ENCODE measurements at places on chromosomes 1 and 21.

GRCh38 chr1:25624604-25625003, 8.0 kb downstream of the MAN1C1 start:
- no peak for DNase-seq

DNA sequence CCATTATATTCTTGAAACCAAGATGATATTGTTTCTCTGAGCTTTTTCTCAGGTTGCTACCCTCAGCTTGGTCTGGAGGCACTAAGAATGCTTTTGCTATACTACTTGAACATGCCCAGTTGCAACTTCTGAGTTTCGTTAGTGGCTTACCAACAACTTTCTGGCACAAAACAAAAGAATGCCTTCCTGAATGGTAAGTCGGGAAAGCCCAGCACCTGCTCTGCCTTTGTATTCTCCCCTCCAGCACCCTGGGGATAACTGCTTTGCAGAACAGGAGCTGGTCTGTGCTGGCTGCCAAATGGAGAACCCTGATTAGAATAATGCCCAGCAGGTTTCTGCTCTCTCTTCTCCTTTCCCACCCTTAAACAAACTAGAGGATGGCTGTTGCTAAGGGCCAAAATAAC, 149.3 kb downstream of the TGFB2 start:
- DNase-seq: no peak

- peak; percentile 62 for DNase-seq
Observed at GRCh38 chr1:174217787-174218574, 58.7 kb downstream of the RABGAP1L start.

- peak; percentile 58 for DNase-seq
Observed at GRCh38 chr1:212721388-212722247, 22.0 kb upstream of the BATF3 start.

GRCh38 chr1:37394574-37395464, 79.6 kb upstream of the ZC3H12A start:
- DNase-seq: no peak

DNA sequence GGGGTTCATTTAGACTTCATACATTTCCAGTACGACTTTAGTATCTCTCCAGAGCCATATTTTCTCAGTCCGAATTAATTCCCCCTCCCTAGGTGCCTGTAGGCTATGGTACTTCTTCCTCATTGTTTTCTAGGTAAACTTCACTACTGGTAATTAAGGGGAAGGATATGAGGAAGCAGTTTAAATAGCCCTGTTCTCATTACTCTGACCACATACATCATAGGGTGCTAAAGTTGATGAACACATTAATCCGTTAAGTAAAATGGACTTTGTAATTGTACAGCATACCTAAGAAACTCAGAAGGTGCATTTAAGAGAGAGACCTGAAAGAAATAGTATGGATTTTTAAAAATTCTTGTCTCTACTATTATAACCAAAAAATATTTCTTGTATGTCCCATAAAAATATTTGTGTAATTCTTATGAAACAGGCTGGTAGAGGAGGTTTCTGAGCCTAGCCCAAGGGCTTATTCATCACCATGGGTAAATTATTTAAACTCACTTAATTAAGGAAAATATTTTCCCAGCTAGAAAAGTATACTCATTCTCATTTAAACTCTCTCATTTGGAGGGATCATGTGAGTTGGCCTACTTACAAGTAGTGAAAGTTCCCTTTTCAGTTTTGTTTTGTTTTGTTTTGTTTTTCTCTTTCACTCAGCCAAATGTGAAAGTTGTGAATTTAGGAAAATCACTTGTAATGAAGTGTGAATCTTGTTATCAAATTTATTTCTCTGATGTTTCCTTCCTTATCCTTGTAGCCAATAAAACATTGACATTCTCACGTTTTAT, 2.0 kb downstream of the PRMT6 start:
- DNase-seq: no peak

Data from CD4-positive, alpha-beta T cell treated with Interleukin-2 at 100 ng/mL for 4 hours (primary cell).